ENCODE measurements at places on chromosomes 4 and X.

GRCh38 chr4:121150003-121150402, 14.1 kb downstream of the TNIP3 start:
- DNase-seq: no peak

GRCh38 chr4:36243355-36244256, 708 bp downstream of the ARAP2 start:
- peak; percentile 95 for DNase-seq

- no peak for DNase-seq
Measured at GRCh38 chr4:30718021-30718542, 2.1 kb upstream of the PCDH7 start.

DNA sequence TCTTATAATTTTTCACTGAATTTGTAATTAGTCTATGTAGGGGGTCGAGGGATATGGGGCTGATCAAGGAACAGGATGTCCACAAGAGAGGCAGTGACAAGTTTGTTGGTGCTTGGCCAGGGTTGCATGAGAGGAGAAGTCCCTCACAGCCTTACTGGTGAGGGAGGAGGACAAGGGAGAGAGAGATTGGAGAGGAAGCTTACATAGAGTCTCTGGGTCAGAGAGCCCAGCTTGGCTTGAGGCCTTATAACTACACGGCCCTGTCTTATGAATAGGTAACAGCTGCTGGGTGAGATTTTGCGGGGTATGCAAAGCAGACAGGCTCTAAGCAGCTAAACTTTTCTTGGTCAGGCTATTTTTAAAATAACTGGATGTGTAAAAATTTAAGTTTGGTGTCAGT, 37.9 kb upstream of the OTUD4 start:
- no peak for DNase-seq

DNA sequence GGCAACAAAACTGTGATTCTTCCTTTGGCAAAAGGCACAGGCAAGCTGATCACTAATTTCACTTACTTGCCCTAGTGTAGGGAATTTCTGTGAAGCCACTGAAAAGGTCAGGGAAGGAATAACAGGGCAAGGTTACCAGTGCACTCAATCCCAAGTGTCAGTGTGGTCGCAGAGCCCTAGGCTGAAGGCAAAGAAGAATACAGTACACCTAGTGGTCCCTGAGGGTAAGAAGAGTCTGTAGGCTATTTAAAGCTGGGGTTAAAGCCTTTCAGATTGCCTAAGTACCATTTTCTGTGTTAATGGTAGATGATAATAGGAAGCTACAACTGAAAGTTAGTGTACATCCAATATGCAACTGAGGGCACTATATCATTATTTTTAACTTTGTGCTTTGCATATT, 173.6 kb upstream of the NRK start:
- no peak for DNase-seq

DNA sequence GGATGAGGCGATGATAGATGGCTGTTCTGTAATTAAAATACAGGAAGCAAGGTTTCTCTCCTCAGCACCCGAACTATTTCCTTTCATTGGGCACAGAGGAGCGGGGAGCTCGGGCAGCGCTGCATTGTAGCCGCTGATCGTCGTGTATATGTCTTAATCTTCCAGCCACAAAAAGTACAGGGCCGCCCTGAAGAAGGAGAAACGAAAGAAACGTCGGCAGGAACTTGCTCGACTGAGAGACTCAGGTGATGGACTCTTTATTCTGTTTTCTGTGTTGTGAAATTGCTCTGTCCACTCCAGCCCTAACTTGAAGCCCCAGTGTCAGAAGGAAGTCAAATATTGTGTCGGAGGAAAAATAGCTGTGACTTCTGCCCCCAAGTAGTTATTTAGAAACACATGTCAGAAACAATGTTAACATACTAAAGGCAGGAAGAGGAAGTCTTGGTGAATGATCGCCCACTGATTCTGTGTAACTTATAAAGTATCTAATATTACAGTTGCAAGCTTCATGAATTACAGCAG, 546 bp downstream of the ZRSR2 start:
- peak; percentile 36 for DNase-seq

DNA sequence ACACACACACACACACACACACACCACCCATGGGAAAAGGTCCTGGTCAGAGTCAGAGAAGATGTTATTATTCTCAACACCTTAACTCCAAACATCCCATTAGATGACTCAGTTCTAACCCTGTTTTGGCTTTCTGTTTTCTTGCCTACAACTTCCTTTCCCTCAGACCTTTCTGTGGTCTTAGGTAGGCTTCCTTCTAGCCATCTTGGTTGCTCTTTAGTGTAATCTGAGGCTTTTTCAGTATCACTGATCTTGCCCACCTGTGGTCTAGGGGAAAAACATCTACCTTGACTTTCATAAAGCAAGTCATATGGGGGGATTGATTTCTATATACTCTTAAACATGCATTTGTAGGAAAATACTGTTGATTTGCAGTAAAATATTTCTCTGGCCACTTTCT, 56.9 kb downstream of the ATG4A start:
- DNase-seq: no peak

- DNase-seq: no peak
Measured at GRCh38 chr4:38957261-38957815, 74.9 kb downstream of the TMEM156 start.

- DNase-seq: no peak
Measured at GRCh38 chr4:24730256-24731001, 64.9 kb upstream of the SOD3 start.

GRCh38 chrX:4485912-4486311, 772.5 kb upstream of the PRKX start:
- DNase-seq: no peak

DNA sequence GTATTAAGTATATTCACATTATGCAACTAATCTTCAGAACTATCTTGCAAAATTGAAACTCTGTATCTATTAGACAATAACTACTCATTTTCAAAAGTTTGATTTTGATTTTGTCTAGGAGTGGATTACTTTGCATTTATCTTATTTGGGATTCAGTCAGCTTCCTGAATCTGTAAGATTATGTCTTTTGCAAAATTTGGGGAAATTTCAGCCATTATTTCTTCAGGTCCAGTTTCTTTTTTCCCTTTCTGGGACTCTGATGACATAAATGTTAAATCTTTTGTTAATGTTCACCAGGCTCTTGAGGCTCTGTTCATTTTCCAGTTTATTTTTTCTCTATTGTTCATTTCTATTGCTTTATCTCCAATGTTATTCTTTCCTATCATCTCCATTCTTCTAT, 15.0 kb downstream of the RPS6KA3 start:
- DNase-seq: peak; percentile 37

DNA sequence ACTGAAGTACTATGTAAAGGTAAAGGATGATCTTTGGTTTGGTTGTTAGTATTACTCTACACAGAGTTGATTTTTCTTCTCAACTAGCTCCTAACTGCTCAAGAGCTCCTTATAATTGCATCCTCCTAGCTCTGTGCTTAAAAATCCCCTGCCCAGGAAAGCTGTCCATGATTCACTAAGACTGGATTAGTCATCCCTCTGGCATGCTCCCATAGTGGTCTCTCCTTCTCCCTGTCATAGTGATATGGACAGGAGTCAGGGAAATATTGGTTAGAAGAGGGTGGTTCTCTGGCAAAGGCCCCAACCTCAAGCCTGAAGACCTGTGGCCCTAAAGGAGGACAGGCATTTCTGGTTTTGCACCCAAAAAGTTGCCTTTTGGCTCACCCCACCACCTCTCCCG, 242.3 kb upstream of the KCNIP4 start:
- no peak for DNase-seq

GRCh38 chrX:24990535-24990934, 25.2 kb downstream of the ARX start:
- no peak for DNase-seq

GRCh38 chr4:41408859-41409593, 128.9 kb upstream of the LIMCH1 start:
- peak; percentile 20 for DNase-seq

- peak; percentile 29 for DNase-seq
Measured at GRCh38 chrX:44431194-44431593, 87.7 kb upstream of the EFHC2 start.

- DNase-seq: peak; percentile 21
Measured at GRCh38 chrX:39652336-39652735, 445.4 kb downstream of the BCOR start.

DNA sequence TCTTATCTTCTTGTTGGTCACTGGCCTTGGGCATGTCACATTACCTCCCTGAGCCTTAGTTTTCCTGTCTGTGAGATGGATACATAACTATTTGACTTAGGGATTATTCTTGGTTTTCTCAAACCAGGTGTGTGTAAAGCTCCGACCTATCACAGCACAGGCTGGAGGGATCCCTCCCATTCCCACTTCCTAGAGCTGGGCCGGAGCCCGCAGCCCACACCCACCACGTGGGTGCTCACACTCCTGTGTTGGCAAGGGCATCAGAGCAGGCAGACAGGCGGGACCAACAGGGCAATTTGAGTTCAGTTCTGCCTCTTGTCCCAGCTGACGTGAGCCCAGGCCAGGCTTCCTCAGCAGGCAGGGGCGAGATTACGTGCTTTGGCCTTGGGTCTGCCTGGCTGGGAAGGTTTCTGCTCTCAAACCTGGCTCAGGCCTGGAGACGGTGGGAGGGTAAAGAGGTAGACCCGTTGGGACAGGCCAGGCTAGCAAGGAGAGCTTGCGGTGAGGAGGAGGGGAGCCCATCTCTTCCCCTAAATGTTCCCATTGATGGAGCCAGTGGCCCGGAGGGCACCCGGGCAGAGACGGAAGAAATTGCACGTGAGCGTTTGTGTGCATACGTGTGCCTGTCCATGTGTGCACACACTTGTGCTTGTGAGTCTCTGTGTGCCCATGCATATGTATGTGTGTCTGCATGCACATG, 734 bp upstream of the SH3TC1 start:
- peak; percentile 42 for DNase-seq

- peak; percentile 19 for DNase-seq
Measured at GRCh38 chr4:107689912-107690587, 30.0 kb downstream of the PAPSS1 start.

DNA sequence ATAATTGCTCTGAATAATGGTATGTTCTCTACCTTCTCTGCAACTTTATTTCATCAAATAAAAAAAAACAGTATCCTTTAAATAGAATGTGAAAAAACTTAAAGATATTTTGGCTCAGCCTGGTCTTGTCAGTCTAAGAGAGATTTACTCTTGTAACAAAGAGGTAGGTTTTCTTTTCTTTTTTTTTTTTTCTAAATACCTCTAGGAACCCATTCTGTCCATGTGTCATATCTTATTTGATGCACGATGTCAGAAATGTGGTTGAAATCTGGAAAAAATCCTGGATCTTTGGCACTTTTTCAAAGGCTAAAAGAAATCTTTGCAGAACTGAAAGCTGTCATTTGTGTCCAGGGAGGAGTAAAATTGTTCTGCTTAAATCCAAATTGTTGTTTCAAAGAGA, 17.3 kb upstream of the FGF5 start:
- no peak for DNase-seq

GRCh38 chr4:158253350-158253980, 43.2 kb downstream of the TMEM144 start:
- DNase-seq: peak; percentile 74

DNA sequence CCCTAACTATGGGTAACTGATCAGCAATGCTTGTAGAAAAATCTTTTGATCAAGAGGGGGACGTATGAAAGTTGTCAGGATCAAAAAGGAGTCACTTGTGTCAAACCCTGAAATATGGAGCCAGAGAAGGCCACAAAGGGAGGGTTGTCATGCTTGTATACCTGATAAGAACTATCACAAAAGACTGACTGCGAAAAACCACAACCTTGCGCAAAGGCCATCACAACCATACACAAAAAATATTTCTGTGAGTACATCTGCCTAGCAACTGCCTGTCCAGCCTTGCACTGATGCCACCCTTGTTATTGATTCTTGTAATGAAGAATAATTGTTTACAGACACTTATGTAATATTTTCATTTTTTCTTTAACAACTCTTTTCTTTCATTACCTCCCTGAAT, 22.8 kb upstream of the EIF4E start:
- no peak for DNase-seq

DNA sequence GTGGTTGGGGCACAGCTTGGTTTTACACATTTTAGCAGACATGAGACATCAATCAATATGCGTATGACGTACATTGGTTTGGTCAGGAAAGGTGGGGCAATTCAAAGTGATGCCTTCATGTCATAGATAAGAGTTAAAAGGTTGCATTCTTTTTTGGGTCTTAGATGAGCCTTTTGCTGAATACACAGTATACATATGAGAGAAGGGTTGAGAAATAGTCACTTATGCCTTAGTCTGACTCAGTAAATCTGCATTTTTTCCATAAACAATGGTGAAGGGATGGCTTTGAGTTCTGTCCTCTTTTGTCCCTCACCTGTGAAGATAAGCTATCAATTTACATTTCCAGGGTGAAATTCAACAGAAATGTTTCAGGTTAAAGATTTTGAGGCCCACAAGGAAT, 43.9 kb upstream of the UGT2B15 start:
- no peak for DNase-seq

- DNase-seq: no peak
Measured at GRCh38 chr4:127922226-127922625, 41.5 kb downstream of the PLK4 start.

DNA sequence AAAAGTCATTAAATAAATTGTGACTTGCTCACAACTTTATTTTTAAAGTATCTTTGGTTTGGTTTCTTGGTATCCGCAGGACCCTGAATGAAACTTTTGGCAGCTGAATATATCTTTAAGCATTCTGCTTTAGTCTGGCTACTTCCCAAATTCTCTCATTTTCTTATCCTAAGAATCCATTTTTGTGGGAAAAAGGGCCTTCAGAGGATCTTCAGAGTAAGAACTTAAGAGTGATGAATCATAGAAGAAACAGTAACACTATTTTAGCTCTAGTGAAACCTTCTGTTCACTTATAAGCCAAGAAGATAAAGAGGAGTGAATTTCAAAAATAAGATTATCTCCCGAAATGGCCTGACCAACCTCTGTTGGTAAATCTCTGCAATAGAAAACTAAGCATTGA, 540.6 kb upstream of the MAGEB18 start:
- no peak for DNase-seq

DNA sequence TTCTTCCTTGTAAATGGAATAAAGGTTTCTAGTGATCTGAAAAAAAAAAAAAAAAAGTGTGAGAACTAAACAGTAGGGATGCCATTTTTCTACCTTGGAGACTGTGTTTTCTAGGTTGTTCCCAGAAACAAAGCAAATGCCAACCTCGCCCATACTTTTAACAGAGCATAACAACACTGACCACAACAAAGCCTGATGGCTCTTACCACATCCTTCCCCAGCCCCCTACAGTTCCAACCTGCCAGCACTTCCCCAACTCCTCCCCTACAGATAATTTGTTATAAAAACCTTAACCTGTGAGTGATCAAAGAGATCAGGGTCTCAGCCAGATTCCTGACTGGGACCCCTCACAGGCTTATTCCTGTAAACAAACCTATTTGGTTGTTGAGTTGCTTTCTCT, 940.0 kb downstream of the SH3BGRL start:
- no peak for DNase-seq

DNA sequence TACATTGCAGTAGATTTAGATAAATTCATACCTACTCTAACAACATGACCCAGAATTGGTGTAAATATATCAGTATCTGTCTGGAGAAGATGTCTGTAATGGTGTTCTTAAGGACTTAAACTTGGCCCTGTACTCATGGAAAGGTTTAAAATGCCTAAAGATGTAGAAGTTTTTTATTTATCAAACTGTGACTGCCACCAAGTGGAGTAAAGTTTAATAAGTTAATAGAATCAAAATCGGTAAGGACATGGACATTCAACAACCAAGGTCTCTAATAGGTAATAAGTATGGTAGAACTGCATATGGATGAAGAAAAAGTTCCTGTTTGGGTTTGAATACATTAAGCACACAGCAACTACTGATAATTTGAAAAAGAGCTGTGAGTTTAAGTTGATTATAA, 474.0 kb upstream of the NDST3 start:
- DNase-seq: peak; percentile 0

GRCh38 chr4:106582103-106582502, 213.5 kb upstream of the GIMD1 start:
- DNase-seq: no peak

GRCh38 chrX:133365871-133366611, 49.2 kb downstream of the GPC4 start:
- DNase-seq: no peak
